Right kidney (tissue), 9 donors: ENCODE measurements at places on chromosomes 6 and 20.

DNA sequence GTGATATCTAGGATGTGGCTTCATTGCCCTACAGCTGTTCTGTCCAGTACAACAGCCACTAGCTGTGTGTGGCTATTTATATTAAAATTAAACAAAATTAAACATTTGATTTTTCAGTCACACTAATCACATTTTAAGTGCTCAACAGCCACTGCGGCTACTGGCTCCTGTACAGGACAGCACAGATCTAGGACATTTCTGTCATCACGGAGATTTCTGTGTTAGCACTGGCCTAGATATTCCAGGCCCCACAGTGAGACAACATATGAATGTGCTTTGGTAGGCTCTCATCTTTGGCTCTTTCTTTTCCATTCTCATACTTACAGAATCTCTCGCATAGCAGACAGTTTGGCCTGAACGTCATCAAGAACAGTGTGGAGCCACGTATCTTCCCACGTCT, 48.4 kb upstream of the ZBTB24 start:
- DNase-seq = no peak

DNA sequence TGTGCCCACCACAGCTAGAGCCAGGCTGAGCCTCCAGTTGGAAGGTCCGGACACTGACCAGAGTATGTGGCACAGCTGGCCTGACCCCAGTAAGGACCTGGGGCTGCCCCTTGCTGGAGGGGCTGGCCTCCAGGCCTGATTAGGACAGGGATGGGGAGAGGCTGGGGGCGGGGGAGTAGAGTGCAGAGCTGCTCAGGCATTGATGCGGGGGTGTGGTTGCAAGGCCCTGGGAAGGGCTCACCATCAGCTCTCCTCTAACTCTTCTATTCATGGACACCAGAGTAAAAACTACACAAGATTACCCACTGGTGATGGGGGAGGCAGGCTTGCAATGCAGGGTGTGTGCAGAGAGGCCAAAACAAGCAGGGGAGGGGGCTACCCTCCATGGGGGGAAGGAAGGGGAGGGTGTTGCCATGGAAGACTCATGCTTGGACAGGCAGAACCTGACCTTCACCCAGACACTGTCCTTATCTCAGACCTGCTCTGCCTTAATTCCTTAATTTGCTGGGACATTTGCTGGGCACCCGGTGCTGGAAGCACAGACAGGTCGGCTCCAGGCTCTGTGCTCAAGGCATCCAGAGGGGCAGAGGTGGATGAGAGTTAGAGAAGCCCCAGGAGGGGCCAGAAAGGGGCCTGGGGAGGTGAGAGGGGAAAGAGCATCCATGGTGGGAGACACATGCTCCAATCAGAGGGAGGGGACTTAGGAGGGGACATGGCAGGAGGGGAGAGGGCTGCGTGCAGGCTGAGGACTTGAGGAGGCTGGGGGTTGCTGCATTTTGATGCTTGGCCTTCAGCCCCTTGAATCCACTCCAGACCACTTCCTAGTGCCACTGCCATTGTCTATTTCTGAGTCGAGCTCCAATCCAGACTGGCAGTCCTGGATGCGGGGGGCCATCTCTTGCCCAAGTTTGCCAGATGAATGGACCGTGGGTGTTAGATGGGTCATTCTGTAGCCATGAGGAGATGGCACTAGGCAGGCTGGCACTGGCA, 7.6 kb upstream of the EMILIN3 start:
- no peak for DNase-seq

GRCh38 chr6:6609450-6609849, 20.9 kb downstream of the LY86 start:
- DNase-seq = no peak

- no peak for DNase-seq
These were observed 328.5 kb upstream of the PRDM1 start for GRCh38 chr6:105757512-105758200.

DNA sequence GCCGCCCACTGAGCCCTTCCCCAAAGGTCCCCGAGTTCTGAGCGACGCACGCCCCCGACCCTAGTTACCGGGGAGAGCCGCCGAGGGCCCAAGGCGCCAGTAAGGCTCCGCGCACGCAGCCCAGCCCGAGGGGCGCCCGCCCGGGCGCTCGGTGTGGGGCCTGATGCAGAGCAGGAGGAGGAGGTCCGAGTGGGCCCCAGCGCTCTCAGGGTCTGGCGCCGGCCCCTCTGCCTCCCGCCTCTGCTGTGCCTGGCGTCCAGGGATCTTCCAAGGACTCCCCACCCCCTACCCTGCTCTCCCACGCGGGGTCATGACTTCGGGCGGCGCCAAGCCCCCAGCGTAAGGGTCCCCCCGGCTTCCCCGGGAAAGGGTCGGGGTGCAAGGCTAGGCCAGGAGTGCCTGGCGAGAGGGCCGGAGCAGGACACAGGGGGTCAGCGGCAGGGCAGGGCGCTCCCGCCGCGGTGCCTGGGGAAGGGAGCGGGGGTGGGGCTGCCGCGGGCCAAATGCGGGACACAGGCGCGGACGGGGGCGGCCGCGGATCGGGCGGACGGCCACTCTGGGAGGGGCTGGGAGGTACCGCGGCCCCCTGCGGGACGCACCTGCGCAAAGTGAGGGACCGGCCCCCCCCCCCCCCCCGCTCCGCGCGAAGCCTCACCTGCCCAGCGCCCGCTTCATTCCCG, 637 bp downstream of the ABHD12 start:
- DNase-seq = peak; percentile 86
